ENCODE measurements at places on chromosomes 4 and X.

DNA sequence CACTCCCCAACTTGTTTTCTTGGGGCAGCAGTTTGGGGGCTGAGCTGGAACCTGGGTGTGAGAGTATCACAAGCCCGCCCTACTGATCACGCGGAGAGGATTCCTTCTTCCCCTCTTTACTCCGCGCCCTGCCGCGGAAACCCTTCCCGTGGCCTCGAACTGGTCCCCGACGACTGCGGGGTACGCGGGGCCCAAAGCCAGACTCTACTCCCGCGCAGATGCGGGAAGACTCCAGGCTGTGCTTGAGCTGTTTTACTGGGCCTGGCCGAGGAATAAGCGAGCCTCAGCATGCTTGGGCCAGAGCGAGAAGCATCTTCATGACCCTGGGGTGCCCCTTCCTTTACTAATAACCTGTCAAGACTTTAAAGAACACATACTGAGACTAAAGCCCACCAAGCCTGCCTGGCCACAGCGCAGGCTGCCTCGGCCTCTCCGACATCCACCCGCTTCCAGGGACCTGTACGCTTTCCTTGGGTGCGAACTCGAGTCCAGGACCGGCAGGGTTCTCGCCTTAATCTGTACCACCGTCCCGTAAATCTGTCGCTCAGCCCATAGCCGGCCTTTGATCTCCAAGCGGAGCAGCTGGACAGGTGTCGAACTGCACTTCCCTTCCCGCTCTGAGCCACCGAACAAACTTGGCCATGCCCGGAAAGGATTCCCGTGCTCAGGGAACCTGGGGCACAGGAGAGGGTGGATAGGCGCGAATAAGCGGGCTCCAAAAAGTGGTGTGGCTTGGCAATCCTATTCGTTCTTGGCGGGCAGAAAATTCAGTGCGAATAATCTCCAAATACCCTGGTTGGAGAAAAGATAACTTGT is 55.0 kb upstream of the TMEM33 start:
- DNase-seq: no peak

DNA sequence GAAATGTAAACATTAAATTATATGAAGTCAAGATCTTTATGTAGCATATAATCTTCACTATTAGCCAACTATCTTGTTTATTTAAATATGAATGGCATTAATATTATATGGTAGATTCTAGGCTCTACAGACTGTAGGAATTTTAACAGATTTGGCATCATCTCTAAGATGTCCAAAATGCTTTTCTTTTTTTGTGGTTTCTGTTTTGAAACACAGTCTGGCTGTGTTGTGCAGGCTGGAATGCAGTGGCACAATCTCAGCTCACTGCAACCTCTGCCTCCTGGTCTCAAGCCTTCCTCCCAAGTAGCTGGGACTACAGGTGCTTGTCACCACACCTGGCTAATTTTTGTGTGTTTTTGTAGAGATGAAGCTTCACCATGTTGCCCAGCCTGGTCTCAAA is 76.2 kb downstream of the ELOVL6 start:
- peak; percentile 29 for DNase-seq

DNA sequence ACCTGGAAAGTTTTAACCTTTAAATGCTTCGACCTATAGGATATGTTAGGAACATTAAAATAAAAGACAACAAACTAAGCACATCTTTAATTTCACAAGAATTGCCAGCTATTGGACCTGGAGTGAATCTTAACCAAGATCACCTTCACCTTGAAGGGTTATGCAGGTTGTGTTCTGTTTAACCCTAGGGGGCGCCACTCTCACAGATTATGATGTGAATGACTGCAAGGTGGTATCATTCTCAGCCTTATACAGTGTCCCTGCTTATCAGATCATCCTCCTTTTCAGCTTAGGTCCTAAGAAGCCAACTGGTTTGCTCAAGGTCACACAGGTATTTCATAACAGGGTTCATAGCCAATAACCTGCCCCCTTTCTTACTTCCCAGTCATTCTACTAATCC is 23.5 kb downstream of the INTS6L start:
- no peak for DNase-seq

- peak; percentile 27 for DNase-seq
These were observed 333.5 kb downstream of the BMPR1B start for GRCh38 chr4:95091272-95091671.

DNA sequence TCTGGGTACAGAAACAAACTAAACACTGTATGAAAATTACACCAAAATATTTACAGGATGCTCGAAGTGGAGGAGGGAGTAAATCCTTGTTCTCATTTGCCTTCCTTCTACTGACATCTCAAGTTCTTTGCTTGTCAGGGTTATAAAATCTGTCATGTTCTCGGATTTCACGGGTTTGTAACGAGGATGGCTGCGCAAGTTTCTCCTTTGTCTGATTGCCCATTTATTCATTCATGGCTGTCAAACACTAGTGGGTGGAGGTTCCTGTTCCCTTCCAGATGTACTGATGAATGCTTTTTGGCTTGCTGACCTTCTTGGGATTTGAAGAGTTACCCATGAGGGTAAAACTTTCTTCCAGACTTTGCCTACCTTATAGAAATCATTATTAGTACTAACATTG is 206.9 kb downstream of the SPCS3 start:
- no peak for DNase-seq

DNA sequence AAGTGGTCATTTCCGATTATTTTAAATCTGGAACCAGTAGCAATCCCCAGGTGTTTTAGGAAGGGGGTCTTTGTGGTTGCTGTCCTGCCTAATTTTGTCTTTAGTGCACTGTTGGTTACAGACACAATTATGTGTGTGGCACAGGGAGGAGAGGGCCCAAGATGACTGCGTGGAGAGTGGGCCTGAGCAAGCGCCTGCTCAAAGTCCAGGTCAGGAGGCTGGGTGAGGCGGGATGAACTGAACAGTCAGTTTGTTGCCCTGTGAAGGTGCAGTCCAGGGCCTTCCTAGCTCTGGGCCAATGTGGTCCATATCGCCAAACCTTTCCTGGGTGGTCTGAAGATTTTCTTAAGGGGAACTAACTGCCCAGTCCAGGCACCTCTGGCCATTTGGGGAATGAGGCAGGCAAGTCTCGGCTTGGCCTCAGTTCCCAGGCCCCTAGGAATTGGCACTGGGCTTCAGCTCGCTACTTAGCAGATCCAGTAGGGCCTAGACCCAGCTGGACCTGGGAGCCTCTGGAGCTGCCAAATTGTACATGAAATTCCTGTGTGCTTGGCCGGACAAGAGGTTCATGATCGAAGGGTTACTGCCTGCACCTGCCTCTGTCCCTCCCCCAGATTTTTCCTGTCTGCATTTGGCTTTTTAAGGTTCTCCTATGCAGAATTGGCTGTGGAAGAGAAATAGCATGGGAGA is 47.6 kb downstream of the ANAPC4 start:
- no peak for DNase-seq

DNA sequence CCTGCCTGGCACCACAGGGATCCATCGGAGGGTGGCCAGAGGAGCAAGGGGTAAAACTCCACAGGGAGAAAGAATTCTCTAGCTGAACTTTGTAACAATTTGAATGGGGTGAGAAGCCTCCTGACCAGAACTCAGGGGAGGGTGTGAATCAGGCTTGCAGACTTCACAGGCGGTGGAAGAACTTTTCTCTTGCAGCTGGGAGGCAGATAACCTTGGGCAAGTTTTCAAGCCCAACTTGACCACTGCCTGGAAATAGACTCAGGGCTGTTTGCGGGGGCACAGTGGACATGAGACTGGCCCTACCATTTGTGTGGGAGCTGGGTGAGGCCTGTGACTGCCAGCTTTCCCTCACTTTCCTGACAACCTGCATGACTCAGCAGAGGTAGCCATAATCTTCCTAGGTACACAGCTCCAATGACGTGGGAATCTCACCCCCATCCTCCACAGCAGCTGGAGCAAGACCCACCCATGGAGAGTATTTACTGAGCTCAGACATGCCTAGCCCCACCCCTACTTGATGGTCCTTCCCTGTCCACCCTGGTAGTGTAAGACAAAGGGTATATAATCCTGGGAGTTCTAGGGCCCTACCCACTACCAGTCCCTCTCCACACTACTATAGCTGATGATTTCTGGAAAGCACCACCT is 210.0 kb upstream of the AGTR2 start:
- no peak for DNase-seq

DNA sequence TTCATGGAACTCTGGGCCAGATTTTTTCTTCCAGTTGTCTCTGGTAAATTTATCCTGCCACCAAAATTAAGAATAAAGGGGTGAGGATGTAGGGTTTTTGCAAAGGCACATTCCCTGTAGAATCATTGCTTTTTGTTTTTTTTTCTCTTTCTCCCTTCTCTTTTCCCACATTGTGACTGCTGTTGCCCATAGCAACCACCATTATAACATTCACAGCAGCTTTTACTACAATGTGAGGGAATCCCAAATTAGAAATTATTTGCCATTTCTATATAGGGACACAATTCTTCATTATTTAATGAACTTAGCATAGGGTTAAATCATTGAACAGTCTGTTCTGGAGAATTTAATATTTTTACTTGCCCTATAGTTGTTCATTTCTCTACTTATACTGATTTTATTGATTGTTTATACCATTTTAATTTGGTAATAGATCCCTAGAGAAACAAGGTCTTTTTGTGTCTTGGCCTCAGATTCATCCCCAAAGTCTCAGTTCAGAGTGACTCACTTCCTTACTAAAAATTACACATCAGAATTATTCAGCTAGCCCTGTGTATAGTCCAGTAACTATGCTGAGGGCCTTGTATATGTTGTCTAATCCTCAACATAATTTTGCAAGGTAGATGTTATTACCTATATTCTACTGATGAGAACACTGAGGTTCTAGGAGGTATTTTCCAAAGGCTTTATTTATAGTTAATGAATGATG is 80.8 kb upstream of the ANK2 start:
- peak; percentile 32 for DNase-seq

DNA sequence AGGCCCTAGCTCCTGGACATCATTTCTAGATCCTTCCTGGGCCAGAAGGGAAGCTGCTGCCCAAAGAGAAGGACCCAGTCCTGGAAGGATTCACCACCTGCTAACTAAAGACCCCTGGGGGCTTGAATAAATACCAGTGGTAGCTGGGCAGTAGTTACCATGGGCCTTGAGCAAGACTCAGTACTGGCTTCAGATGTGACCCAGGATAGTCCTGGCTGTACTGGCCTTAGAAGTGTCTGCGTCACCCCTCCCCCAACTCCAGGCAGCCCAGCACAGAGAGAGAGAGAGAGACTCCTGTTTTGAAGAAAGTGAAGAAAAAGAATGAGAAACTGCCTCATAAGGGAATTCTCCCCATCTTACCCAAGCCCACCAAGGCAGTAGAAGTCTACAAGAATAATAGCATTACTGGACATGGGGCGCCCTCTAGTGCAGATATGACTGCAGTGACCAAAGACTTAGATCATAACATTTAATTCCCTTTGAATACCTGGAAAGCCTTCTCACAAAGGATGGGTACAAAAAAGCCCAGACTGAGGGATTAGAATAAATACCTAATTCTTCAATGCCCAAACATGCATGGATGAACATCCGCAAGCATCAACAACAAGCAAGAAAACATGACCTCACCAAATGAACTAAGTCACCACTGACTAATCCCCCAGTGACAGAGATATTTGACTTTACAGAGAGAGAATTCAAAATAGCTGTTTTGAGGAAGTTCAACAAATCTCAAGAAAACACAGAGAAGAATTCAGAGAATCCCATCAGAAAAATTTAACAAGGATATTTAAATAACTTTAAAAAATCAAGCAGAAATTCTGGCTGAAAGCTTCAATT is 171.8 kb downstream of the HNRNPD start:
- peak; percentile 63 for DNase-seq

Measured in fibroblast of pulmonary artery (primary cell).